Stimulated activated CD4-positive, alpha-beta T cell treated with anti-CD3 and anti-CD28 coated beads, Interleukin-4, amount 100 ng/mL, for 1 hour (primary cell): ENCODE measurements at places on chromosomes 6 and 20.

DNA sequence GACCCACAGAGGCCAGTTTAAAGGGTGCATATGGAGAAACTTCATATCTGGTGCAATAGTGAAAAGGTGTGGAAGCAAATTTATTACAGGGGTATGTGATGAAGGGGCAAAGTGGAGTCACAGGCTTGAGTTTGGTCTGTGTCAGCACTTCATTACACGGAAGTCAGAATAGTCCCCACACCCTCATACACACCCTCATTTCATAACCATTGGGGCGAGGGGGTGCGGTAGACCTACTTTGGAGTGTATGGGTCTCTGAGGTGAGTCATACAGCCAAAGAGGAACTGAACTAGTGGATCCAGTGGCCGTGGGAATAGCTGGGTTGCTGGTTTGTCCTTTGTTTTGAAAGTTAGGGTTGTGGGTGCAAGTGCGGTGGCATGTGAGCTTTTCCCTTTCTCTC, 3.3 kb downstream of the TM9SF4 start:
- DNase-seq: no peak

- DNase-seq: peak; percentile 42
Observed at GRCh38 chr6:155126727-155127439, 131.8 kb downstream of the TIAM2 start.

- DNase-seq: no peak
Observed at GRCh38 chr20:58993332-58994248, 12.5 kb downstream of the NELFCD start.

DNA sequence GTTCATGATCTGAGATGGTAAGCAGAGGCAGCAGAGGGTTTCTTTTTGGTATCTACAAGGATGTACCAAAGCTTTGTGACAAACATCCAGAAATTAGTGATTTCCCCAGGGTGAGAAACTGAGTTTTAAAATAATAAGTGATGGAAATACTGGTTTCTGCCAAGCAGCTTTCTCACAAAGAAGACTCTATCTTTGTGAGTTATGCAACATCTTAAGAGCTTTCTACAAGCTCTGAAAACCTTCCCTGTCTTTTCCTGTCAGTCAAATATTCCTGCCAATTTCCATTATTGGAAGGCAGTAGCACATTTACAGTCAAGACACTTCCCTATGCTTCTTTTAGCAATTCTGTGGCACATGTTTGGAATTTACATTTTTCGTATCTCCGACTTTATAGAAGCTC, 264.7 kb upstream of the SPTLC3 start:
- no peak for DNase-seq

DNA sequence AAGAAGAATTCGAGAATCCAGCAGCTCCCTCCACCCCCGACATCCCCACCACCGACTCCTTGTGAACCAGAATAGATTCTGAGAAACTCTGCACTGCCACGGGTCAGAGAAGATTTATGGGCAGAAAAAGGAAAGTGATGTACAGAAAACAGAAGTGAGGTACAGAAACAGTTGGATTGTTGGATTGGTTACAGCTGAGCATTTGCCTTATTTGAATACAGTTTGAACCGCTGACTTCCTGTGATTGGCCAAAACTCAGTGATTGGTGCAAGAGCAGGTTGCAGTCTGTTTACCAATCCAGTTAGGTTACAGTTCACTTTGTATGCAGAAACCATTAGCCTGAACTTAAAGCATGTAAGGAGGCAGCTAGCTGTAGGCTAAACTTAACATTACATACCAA, 131.2 kb upstream of the HDDC2 start:
- no peak for DNase-seq

GRCh38 chr20:36060676-36061075, 92.3 kb downstream of the CNBD2 start:
- no peak for DNase-seq

GRCh38 chr6:128725271-128726233, 157.4 kb upstream of the LAMA2 start:
- DNase-seq: peak; percentile 3

DNA sequence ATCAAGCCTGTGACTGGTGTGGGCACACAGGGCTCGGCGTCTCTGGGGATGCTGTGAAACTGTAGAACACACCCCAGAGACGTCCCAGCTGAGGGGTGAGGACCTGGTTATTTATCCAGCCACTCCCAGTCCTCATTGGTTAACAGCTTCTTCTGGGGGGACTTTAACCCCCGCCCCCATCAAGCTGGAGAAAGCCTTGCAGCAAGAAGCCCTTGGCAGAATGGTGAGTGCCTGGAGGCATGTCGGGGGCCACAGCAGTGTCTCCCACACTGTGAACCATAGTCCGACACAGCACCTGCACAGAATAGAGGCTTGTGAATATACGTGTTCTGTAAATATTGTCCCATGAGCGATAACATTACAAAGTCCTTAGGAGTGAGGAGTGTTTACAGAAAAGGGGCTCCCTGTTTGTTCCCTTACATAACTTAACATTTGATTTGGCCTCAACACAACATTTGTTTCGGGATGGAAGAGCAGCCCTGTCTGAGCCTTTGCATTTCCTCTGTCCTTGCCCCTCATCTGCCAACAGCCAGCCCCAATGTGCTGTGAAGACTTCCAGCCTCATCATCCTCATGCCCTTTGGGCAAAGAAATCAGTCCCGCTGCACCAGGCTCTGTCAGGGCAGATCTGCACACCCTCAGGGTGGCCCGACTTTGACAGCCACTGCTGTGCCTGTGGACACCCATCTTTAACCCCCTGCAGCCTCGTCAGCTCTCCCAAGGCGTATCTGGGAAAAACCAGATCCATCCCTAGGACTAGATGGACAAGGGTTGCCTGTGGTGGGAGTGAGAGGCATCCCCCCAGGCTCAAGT, 2.2 kb upstream of the RRBP1 start:
- DNase-seq: no peak

GRCh38 chr6:95231416-95231815, 345.9 kb upstream of the MANEA start:
- DNase-seq: no peak

GRCh38 chr6:88137915-88138314, 28.2 kb downstream of the CNR1 start:
- no peak for DNase-seq

DNA sequence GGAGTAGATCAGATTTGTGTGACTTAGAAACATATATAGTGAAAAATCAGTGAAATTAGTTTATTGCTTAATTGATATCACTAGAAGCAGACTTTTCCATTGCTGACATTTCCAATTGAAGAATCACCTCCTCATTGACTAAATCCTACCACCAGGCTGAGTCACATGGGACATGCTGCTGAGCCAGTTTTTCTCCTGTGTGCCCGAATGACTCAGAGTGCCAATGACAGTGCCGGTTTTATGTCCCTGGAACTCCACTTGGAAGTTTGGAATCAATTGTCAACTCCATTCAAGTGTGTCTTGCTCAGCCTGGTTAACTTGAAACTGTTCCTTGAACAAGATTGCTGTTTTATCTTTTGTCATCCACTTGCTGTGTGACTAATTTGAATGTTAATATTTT, 316.1 kb upstream of the PRDM1 start:
- DNase-seq: no peak

- no peak for DNase-seq
Observed at GRCh38 chr6:141415896-141416295, 716.8 kb upstream of the GJE1 start.

DNA sequence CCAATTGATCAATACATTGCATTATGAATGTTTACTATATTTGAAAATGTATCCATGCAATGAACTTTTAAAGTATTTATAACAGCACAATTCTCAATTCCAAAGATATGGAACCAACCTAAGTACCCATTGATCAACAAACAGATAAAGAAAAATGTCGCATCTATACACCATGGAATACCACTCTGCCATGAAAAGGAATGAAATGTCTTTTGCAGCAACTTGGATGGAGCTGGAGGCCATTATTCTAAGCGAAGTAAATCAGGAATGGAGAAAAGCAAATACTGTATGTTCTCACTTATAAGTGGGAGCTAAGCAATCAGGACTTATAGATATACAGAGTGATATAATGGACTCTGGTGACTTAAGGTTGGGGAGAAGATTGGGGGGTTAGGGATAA, 22.9 kb downstream of the SRPK1 start:
- DNase-seq: no peak

GRCh38 chr20:6122873-6123648, at the start of gene FERMT1:
FERMT1 (minus strand) TSS chr20:6123030; CDS start chr20:6119554, 3,476 bp downstream.
- peak; percentile 24 for DNase-seq

- DNase-seq: no peak
Observed at GRCh38 chr20:32404017-32404416, 45.9 kb downstream of the ASXL1 start.

GRCh38 chr6:128580224-128581110, 60.1 kb upstream of the PTPRK start:
- no peak for DNase-seq

GRCh38 chr6:2652611-2653010, 98.1 kb downstream of the MYLK4 start:
- DNase-seq: no peak

- no peak for DNase-seq
Observed at GRCh38 chr6:89655122-89655521, 16.6 kb upstream of the LYRM2 start.

DNA sequence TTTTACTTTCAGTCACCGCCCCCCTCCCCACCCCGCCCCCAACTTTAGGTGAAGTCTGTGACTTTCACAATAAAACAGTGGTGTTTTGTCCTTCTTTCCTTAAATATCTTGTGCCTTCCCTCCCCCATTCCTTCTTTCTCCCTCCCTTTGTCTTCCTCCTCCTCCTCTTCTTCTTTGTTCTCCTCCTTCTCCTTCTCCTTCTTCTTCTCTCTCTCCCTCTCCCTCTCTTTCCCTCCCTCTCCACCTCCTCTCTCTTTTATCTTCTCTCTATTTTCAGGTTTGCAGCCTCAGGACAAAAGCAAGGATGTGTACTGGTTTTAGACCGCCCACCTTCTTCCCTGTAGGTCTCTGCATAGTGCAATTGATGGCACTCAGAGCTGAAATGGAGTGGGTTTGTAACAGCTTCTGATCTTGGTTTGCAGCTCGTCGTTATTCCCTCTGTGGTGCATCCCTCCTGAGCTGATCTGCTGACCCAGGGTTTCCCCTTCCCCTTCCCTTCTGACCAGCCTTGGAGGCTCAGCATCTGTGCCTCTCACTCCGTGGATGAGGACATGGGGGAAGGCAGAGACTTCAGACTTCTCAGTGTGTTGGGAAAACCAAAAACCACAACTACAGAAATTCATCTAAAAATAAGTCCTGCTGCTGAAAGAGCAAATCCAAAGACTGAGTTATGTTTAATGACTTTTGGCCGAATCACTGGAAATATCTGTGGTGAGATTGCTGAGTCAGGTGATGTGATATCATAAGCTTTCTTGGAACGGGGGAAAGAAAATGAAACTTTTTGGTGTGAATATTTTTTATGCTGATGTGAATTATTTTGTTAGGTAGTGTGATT, 6.9 kb downstream of the VGLL2 start:
- no peak for DNase-seq

DNA sequence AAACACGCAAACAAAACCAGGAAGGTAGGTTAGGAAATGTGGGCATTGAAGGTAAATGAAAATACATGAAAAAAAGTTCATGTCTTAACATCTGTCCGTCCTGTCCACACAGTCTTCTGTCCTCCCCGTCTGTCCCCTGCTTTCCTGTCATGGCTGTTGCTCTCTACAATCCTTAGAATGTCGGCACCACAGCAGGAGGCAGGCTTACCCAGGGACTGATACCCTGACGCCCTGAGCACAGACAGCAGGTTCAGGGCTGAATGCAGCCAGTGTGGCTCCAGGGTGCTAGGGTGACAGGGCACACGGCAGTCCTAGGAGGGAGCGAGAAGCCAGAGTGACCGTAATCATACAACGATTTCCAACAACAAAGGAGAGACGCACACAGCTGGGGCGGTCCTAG, 123.7 kb downstream of the IRF4 start:
- DNase-seq: no peak

- DNase-seq: no peak
Observed at GRCh38 chr6:64143101-64143500, 507.5 kb downstream of the PHF3 start.

DNA sequence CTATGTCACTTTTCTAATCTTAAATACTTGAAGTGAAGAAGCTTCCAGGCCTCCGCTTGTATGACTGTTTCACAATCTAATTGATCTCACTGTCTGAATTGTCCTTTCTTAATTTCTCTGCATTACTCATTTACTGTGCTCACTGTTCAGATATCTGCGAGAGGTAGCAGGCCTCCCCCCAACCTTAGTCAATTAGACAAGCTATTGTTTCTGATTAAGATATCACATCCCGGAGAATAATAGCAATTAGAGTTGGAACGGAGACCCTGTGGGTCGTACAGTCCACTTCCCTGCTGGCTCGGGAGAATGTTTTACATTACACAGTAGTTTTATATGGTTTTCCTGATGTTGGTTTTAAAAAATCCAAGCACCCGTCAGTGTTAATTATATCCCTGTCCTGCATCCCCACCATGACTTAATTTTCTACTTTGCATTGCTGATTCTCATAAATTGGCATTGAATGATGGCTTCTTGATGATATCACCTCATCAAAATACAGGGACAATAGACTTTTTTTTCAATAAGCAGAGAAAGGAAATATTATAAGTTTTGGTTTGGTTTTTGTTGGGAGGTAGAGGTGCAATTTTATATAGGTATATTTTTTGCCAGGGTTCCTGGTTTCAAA, 178.7 kb upstream of the TSHZ2 start:
- DNase-seq: no peak

- no peak for DNase-seq
Observed at GRCh38 chr20:7967199-7967844, 27.1 kb upstream of the HAO1 start.

GRCh38 chr20:41426976-41427375, 60.4 kb upstream of the EMILIN3 start:
- no peak for DNase-seq

- DNase-seq: no peak
Observed at GRCh38 chr6:149451376-149452036, 33.3 kb downstream of the ZC3H12D start.

GRCh38 chr6:85092226-85092625, 327.8 kb upstream of the TBX18 start:
- no peak for DNase-seq

- no peak for DNase-seq
Observed at GRCh38 chr6:45086360-45087084, 241.6 kb upstream of the RUNX2 start.

DNA sequence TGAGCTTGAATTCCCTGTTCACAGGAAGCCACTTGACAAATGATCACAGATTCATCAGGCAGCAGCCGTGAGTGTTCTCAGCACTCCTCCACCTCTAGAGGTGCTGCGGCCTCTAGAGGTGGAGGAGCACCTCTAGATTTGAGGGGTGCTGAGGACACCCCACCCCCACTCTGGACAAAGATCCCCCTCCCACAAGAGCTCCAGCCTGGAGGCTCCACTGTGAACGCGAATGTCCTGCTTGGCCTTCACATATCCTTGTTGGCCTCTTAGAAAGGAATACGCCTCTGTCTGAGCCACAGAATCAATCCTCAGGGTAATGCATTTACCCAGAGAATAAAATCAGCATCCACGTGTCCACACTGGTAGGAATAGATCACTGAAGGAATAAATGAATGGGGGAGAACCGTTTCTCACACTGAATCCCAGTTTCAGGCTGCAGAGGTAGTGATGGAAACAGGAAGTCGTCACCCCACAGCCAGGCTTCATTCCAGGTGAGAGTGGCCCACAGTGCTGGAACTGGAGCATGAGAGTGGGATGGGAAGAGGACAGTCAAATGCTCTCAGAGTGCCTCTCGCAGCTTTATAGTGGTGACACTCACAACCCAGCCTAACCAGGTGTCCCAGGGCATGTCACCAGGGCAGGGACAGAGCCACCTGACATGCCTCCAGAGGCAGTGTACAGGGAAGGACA, 16.6 kb downstream of the NPEPL1 start:
- DNase-seq: no peak

- no peak for DNase-seq
Observed at GRCh38 chr20:2698912-2699311, 6.3 kb downstream of the EBF4 start.

GRCh38 chr6:137706083-137706750, 160.8 kb upstream of the TNFAIP3 start:
- no peak for DNase-seq
